ENCODE measurements at places on chromosomes 5 and 9.

- no peak for DNase-seq
Measured at GRCh38 chr5:75733767-75734166, 16.5 kb upstream of the POC5 start.

DNA sequence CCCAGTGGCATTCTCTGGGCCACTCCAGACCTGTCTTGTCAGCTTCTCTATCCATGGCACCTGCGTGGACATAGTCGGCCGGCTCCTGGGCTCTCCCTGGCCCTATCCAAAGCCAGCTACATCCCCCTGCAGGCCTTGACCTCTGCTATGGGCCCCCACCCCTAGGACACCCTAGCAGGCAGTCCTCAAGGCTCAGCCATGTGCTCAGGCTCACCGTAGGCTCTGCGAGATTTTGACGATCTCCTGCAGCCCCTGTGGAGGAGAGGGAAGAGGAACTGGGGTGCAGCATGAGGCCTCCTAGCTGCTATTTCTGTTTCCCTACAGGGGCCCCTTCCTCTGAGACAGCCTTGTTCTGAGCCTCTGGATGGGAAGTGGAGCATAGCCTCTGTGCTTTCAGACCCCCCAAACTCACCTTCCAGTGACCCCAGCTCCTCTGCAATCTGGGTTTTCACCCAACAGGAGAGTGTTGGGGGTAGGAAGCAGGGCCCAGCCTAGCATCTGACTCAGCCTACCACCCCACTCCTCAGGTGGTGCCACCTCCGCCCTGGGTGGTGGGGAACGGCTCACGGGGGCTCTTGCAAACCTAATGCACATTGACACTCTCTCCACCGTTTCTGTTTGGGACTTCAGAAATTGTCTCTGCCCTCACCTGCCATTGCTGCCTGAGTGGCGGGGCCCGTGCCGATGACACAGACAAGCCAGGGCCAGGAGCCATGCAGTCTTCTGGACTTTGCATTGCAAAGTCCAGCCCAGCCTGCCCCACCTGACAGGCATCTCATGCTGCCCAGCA lies 36.7 kb downstream of the HRH2 start:
- DNase-seq, result no peak

GRCh38 chr5:179288101-179288808 lies 57.0 kb downstream of the ADAMTS2 start:
- no peak for DNase-seq

DNA sequence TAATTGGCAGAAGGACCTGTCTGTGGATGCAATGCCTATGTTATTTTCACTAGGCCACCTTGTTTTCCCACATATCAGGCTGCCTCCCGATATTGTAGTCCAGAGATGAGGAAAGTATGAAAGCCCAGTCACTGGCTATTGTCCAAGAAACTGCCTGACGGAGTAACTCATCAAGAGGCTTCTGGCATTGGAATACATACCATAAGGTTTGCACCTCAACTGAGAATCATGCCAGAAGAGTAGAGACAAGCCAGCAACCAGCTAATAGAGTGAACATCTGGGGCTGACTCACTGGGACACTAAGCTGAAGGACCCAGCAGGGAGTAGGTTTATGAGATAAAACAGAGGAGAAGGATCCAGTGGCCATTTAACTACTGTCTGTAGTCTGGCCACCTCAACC lies 137.2 kb upstream of the FST start:
- DNase-seq, result no peak

DNA sequence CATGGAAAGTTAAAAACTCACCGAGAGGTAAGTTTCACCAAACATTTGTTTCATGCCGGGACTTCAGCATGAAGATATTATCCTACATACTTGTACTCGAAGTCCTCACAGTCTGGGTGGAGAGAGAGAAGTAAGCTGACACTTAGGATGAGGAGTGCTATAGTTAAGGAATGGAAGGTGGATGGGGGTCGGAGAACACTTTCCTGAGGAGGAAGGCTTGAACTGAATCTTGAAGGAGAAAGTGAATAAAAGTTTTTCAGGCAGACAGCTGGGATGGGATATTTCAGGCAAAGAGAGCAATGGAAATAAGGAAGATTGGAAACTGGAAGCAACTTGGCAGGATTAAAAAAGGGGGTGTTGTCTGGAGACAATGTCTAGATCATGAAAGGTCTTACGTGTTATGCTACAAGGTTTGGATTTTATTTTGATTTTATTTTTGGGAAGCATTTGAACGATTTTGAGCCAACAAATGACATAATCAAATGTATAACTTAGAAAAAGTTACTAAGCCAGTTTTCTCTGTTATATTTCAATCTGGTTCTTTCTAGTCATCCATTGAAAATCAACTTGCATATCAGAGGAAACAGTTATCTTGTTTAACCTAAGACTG lies 167.1 kb downstream of the PAM start:
- no peak for DNase-seq

- DNase-seq, result no peak
Measured at GRCh38 chr5:132456296-132456986, 34.1 kb downstream of the IRF1 start.

DNA sequence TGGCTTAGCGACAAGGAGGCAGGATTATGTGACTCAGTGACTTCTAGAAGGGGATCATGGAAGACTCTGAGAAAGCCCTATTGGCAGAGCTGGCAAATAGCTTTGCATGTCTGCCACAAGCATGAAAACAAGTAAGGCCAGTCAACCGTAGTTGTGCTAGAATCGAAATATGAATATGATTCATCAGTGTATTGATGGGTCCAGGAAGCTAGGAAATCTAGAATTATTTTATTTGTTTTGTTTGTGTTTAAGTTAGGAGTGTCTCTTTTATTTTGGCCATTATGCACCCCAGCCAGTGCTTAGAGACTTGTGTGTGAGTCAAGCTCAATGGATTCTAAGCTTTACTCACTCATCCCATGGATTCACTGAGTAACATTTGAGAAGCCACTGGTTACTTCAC lies 3.8 kb upstream of the ITGA2 start:
- no peak for DNase-seq

DNA sequence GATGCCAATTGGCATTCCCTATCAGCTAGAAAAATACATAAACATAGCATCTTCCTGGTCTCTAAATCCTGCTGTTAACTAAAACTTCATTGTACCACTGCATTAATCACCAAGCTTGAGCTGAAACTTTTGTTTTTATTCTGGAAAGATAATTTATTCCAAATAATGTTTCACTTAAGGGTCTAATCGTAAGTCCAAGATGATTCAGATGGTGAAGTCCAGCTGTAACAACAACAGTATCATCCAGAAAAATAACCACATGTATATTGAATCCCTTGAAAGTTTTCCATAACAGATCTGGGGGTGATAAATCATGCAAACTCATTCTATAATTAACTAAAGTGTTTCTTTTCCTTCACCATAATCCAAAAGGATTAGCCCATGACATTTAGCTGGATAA lies 23.9 kb downstream of the RORB start:
- no peak for DNase-seq

DNA sequence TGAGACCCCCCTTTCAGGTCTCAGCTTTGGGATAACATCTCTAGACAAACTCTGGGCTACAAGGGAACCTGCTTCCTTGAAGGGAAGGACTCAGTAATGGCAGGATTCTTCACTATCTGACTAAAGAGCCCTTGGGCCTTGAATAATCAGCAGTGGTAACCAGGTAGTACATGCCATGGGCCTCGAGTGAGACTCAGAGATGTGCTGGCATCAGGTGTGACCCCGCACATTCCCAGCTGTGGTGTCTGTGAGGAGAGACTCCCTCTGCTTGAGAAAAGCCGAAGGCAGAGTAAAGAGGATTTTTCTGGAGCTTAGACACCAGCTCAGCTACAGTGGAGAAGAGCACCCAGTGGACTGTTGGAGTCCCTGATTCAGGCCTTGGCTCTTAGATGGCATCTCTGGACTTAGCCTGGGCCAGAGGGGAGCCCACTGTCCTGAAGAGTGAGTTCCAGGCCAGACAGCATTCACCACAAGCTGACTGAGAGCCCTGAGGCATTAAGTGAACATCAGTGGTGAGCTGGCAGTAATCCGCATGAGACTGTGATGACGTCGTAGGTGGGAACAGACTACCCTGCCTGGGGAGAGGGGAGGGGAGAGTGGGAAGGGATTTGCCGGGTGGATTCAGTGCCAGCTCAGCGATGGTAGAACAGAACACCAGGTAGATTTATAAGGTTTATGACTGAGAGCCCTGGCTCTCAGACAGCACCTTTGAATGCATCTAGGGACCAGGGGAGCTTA lies 5.3 kb upstream of the ZNF782 start:
- no peak for DNase-seq

DNA sequence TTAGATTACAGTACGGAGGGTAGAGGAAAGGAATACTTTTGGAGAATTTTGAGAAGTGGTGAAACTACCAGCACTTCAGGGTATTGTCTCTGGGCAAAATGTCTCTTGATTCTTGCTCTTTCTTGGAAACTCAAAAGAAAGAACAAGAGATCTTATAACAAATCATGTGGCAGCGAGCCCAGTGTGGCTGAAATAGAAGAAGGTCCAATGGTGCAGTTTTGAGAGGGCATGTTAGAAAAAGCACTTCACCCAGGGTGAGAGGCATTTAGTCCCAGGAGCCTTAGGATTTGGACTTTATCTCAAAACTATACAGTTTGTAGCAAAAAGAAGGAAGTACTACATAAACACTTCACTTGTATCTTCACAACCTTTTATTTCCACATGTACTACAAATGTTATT lies 39.4 kb downstream of the NNT start:
- DNase-seq, result no peak

- DNase-seq, result no peak
Measured at GRCh38 chr5:151238303-151238741, 14.4 kb upstream of the CCDC69 start.

DNA sequence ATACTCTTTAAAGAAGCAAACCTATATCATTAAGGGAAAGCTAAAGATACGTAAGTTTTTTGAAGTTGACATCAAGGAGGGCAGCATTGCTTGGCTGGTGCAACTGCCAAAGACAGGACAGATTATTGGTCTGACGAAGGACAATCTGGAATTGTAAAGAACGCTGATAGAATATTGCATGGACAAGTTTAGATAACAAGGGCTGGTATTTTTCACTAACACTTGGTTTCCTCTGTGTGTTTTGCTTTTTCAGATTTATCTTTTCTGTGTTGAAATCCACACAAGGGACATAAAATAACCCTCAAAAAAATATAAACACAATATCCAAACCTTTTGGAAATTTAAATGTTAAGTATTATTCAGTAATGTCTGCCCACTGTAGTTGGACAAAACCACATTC lies 39.7 kb downstream of the SLC1A3 start:
- no peak for DNase-seq

GRCh38 chr9:85453850-85454249 lies 287.9 kb downstream of the AGTPBP1 start:
- no peak for DNase-seq

DNA sequence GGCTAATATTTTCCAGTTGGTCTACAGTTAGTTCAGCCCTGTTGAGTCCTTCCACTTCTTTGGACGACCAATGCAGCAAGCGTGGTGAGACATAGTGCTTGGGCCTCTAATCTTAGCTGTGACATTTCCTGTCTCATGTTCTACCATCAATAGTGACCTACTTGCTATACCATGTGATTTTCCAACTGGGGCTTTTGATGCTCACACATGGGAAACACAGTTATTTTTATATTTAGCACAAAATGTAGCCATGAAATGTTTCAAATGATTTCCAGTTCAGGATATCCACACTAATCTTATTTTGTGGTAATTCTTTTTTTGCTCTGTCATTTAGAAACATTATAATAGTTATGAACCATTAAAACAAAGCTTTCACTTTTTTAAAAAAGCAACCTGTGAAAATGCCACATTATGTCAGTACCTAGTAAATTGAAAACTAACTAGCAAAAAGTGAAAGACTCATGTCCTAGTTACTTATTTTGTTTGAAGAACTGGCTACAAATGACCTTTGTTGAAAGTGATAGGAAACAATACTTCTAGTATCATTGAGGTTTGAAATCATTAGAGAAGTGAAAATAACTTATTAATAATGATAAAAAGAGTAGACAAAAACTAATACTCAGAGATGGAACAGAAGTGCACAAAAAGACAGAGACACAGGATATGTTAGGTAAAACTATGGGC lies 18.3 kb downstream of the MARCHF3 start:
- no peak for DNase-seq

DNA sequence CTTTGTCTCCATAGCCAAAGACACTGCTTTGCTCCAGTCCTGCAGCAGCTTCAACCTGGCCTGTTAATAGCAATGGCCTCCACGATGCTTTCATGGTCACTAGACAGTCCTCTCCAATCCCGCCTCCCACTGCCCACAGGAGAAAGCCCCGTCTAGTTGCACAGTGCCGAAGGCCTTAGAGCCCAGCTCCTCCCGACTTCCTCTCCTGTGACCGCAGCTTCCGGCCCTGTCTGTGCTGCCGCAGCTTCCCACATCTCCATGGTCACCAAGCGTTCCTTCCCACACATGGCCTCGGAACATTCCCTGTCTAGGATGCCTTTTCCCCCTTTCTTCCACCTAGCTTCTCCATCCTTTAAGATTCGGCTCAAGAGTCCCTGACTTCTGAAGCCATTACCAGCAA lies 23.4 kb downstream of the PCA3 start:
- no peak for DNase-seq

- DNase-seq, result no peak
Measured at GRCh38 chr9:32503008-32503407, 23.0 kb downstream of the RIGI start.

- DNase-seq, result no peak
Measured at GRCh38 chr5:172642051-172642409, 967 bp downstream of the NEURL1B start.

DNA sequence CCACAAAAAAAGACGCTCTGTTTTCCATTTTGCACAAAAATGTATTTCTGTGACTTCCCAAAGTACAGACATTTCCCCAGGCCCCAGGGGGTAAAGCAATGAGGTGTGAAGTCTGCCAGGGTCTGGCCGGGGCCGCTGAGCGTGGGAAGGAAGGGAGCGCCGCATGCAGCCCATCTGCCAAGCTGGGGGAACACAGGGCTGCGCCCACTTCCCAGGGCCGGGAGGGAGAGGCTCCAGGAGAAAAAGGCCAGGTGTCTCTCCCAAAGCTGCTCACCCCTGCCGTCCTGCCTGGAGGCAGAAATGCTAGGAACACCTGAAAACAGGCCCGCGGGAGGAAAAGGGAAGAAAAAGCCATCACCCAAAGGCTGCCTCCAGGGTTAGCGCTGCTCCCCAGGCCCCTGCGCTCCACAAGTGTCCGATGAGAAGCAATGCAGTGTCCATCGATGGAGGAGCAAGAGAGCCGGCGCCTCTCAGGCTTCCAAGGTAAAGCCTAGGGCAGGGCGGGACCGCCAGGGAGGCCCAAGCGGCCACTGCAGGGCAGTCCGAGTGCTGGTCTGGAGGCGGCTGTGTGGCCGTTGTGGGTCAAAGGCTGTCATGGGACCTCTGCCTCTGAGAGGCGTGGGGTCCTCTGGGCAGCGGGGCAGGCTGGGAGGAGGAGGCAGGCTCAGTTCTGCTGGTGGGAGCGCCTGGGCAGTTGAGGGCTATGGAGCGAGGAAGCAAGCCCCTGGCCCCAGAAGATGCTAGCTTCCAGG lies 6.0 kb upstream of the ZDHHC12 start:
- DNase-seq, result no peak
